Fibroblast of skin of back (primary cell): ENCODE measurements at places on chromosomes 11 and 22.

- peak; percentile 93 for DNase-seq
Observed at GRCh38 chr11:47967577-47968525, 12.5 kb upstream of the PTPRJ start.

DNA sequence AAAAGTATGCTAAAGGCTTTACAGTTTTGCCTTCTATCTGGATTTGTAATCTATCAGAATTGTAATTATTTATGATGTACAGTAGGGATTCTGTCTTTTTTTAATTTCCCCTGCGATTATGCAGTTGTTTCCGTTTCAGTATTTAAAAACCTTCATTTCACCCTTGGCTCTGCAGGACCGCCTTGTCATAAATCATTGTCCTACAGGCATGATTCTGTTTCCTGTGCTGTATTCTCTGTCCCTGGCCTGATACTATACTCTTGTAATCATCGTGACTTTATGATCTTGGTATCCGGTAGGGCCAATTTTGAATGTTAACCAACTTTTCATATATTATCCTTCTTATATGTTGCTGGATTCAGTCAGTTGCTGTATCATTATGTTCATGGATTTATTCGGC lies 151.7 kb downstream of the ATXN10 start:
- DNase-seq: no peak

DNA sequence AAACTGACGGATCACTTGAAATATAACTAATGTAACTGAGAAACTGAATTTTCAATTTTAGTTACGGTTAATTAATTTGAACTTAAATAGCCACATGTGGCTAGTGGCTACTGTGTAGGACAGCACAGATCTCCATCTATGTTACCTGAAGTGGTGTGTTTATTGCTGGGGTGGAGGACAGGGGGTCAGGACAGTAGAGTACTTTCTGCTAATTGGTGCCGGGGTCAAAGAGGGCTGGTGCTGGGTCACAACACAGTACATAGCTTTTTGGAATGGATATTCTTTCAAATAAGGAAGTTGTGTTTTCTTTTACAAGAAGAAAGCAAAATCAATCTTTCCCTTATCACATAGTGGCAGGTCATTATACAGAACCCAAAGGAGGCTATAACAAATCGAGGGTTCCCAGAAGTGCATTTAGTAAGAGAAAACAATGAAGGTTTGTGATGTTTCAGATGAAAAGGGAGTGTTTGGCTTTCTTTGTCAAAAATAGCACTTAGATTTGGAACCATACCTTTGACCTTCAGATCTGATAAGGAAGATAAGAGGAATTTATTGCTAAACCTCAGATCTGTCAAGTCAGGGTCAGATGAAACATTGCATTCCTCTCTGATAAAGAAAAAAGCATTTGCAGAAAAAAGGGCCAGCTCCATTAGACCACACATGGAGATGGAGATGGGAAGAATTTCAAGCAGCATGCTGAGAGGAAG lies 384.5 kb downstream of the AASDHPPT start:
- peak; percentile 62 for DNase-seq

DNA sequence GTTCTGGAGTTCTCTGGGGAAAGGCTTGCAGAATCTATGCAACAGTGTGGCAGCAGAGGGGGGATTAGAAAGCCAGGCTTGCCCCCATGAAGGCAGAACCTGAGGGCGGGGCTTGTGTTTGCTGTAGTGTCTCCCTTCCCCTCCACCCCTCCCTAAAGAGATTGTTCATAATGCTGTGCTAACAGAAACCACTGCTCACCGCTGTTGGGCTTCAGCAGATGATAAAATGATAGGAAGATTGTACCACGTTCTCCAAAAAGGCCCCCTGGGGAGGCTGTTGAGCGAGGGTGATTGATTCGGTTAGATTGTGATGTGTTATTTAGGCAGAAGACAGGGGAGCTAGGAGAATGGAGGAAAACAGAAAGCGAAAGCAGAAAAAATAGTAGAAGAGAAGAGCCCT lies 215.2 kb upstream of the NCAM1 start:
- DNase-seq: no peak

DNA sequence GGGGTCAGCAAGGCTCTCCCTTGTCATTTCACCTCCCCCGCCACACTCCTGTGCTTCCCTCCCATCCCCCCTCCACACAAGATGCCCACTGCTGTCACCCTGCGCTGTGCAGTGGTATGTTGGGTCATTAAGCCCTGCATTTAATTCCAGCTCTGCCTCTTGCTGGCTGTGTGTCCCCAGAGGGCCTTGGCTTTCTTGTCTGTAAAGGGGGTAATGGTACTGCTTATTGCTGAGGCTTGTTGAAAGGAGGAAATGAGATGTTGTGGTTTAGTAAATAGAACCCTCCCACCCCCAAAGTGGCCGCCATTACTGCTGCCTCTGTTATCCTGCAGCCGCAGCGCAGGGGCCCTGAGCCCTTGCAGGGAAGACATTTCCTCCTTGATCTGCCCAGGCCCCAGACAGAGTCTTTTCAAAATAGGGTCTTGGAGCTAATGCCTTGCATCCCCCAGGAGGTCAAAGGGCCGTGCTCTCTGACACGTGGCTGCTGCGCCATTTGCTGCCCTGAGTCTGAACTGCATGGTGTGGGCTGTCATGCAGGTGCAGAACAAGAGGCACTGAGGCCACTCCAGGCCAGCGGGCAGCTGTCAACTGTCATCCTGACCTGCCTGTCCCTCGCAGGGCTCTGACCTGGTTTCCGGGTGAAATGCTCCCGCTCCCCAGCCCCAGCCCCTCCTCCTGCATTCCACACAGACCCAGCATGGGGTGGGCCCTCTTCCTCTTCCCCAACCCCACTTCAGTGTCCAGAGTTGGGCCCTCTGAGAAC lies 18.7 kb downstream of the PVALB start:
- DNase-seq: no peak

DNA sequence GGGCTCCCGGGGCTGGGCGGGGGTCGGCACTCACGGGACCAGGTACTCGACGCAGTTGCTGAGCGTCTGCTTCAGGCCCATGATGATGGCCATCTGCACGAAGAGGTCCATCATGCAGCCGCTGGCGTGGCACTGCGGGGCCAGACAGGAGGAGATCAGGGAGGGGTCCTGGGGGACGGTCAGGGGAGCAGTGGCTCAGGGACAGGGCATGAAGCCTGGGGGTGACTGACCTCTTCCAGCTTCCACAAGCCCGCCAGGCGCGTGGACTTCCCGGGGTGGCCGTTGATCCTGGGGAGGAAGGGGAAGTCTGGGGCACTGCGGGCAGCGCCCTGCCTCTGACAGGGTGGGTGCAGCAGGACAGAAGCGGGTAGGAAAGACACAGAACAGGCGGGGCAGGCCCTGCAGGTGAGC lies 6.1 kb upstream of the SIGIRR start:
- DNase-seq: no peak

GRCh38 chr11:47536915-47537314 lies 16.0 kb downstream of the CELF1 start:
- no peak for DNase-seq
